Dermis blood vessel endothelial cell (primary cell): ENCODE measurements at places on chromosomes 4 and X. TPM values are rescaled to one million over a fixed set of nuclear protein-coding genes. Genes with fewer than 3 reads are reported as not detected.

- no peak for DNase-seq
Measured at GRCh38 chr4:67680581-67681222, 20.3 kb downstream of the UBA6 start.

GRCh38 chr4:54400188-54400587, 171.1 kb downstream of the PDGFRA start:
- DNase-seq, result no peak

DNA sequence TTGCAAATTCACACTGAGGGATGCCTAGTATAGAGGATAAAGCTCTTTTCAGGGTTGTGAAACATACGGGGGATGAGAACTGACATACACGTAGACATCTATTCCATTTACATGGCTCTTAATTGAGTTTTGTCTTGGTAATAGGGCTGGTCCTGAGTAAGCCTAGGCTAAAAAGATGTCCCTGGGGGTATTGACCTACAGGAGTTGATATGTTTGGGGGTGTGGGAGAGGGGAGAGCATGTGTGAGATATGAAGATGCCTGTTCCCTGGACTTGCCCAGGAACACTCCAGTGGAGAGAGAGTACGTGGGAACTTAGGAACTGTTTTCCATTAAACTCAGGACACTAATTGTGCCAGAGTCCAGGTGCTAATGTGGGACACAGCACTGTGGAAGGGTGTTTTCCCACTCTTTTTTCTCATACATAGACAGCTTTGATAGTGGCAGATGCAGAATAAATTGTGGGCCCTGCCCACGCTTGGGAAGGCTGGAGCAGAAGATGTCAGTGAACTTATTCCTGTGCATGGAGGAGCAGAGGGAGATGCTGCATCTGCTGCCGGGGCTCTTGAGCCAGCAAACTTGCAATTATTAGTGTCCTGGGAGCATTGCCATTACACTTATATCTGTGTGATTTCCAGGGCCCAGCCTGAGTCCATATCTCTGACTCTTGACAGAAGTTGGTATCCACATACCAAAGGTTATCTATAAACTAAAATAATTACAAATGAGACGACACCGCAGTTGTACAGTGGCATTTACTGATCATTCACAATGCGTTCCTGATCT, 20.7 kb downstream of the SYNPO2 start:
- no peak for DNase-seq

The GPRIN3 gene
- 0.51 and 1.5 TPM in 2 replicates for total RNA-seq

GRCh38 chrX:73977542-73978169, 326.3 kb upstream of the ZCCHC13 start:
- DNase-seq, result no peak
